ENCODE measurements at places on chromosomes 12 and 14.

- peaks cover 33% of the 10 kb centered on the region for H3K4me1 ChIP-seq
- peaks cover 13% of the 10 kb centered on the region for H3K36me3 ChIP-seq
- no peak for DNase-seq
- H3K27ac ChIP-seq = peak overlapping the region; percentile 73
Observed at GRCh38 chr14:64725879-64726584, 21.8 kb downstream of the PLEKHG3 start.

DNA sequence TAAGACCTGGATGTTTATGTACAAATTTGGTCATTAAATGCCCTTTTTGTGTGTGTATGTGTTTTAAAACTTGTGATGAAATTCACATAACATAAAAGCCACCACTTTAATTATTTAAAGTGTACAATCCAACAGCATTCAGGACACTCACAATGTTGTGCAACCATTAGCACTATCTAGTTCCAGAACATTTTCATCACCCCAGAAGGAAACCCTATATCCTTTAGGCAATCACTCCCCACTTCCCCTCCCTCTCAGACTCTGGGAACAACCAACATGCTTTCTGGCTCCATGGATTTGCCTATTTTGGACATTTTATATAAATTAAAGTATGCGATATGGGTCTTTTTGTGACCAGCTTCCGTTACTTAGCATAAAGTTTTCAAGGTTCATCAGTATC, 124.6 kb downstream of the TTC7B start:
- H3K27me3 ChIP-seq = no peaks in the 10 kb centered on the region
- no peak for DNase-seq
- no peak overlapping the region for H3K27ac ChIP-seq

GRCh38 chr12:11927286-11927935, 143.3 kb upstream of the BCL2L14 start:
- peaks cover 31% of the 10 kb centered on the region for H3K4me1 ChIP-seq
- peaks cover 2% of the 10 kb centered on the region for H3K36me3 ChIP-seq
- peaks cover 20% of the 10 kb centered on the region for H3K27me3 ChIP-seq

DNA sequence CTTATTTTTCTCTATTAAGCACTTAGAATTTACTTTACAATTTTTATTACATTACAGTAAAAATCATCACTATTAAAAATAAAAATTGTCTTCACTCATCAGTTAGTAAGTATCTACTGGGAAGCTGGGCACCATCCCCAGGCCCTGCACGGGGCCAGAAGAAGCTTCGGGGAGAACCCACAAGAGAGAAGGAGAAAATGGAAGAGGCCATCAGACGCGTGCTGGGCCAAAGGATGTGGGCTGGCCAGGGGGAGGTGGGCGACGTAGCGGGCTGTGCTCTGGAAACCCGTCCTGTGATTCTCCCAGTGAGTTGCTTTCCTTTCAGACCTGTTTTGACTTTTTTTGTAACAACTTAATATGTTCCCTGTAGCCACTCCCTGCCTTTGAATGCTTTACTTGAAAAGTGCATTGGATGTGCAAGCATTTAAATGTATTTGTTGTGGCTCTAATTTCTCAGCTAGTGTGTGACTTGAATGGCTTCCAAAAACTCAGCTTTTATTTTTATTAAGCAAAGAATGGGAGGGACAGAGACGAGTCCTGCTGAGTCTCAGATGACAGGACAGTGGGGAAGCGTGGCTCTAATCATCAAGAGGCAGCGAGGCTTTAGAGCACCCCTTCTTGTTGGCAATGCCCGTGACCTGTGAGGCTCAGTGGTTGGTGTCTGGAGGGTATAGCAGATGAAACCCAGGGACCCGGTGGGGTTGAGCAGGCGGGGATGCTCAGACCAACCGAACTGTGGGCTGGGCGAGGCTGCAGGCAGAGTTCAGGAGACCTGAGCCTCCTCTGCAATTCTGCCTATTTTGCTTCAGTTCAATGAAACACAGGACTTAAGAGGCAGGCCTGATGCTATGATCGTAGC, 38.8 kb downstream of the SYNE3 start:
- no peak overlapping the region for H3K27ac ChIP-seq
- peaks cover 9% of the 10 kb centered on the region for H3K27me3 ChIP-seq
- H3K36me3 ChIP-seq = no peaks in the 10 kb centered on the region

DNA sequence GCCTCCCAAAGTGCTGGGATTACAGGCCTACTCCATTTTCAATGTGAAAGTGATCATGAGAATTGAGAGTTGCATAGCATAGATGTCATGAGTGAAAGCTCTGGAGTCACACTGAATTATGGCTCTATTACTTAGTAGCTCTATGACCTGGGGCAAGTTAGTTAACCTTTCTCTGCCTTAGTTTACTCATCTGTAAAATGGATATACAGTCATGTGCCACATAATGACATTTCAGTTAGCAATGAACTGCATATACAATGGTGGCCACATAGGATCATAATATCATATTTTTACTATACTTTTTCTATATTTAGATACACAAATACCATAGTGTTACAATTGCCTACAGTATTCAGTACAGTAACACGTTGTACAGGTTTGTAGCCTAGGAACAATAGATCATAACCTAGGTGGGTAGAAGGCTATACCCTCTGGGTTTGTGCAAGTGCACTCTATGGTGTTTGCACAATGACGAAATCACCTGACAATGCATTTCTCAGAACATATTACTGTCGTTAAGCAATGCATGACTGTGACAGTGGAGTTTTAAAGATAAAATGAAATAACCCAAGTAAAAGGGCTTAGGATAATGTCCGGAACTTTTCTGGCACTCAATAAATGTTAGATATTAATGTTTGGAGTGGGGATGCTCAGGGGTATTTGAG, 53.1 kb downstream of the ZFYVE26 start:
- H3K27me3 ChIP-seq = no peaks in the 10 kb centered on the region
- H3K27ac ChIP-seq = no peak overlapping the region
- peaks cover 11% of the 10 kb centered on the region for H3K36me3 ChIP-seq

DNA sequence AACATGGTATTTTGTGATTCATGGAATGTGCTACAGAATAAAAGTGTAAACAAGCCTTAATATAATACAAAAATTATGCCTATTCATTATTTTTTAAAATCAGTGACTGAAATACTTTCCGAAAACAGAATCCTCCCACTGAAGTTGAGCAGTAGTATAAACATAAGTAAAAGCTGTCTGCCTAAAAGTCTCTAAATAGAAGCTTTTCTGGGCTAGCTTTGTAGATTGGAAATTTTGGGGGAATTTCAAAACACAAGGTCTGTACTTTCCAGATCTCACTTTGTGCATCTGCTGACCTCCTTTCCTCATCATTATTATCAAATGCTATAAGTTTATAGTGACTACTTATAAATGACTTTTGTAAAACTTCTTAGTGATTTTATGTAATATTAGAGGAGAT, 80.4 kb upstream of the TRHDE start:
- H3K4me1 ChIP-seq = no peaks in the 10 kb centered on the region
- no peak overlapping the region for H3K4me3 ChIP-seq
- H3K27ac ChIP-seq = no peak overlapping the region
- H3K36me3 ChIP-seq = no peaks in the 10 kb centered on the region

DNA sequence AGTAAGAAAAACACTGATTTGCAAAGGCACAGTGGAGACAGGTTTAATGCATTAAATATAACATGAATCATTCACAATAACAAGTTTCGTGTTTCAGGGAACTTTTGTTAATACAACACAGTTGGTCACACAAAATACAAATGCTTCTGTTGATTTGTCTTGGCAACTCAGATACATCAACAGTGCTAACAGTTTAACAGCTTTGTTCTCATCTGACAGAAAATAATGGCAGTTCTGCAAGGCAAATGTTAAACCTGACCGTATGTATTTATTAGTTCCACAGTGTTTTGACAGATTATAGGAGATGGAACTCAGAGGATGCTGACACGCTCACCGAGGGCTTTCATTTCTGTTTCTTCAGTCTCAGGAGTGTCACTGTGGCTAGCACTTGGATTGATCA, 350.7 kb downstream of the PRKD1 start:
- DNase-seq = no peak
- no peaks in the 10 kb centered on the region for H3K27me3 ChIP-seq
- H3K27ac ChIP-seq = no peak overlapping the region
- peaks cover 8% of the 10 kb centered on the region for H3K36me3 ChIP-seq

DNA sequence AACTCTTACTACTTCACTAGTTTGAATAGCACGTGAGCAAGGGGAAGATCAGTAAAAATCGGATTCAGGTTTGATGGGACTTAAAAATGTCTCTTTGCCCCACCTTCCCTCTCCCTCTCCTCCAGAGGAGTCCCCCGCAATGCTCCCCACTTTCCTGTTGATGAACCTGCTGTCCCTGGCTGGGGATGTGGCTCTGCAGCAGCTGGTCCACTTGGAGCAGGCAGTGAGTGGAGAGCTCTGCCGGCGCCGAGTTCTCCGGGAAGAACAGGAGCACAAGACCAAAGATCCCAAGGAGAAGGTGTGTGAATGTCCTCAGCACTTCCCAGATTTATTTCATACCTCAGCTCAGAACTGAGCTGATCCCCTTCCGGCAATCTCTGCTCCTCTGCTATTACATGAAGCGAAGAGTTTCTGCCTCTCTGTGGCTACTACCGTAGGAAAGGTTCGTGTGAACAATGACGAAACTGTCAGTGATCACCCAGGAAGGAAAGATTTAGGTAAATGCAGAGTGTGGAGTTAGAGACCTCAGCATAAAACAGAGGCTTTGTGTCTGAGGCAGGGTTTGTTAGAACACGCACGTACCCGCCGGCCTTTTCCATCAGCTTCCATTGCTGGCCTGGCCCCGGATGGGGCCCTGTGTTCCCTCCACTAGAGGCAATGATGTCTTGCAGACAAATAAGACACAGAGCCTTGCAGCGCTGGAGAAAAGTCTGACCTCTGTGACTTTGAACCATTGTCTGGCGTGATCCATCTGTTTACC, 7.4 kb upstream of the GAPDH start:
- peaks cover 56% of the 10 kb centered on the region for H3K36me3 ChIP-seq
- DNase-seq = no peak
- peaks cover 2% of the 10 kb centered on the region for H3K4me1 ChIP-seq
- no peaks in the 10 kb centered on the region for H3K27me3 ChIP-seq
- no peak overlapping the region for H3K4me3 ChIP-seq
- H3K27ac ChIP-seq = no peak overlapping the region

GRCh38 chr14:62308891-62309290, 546.7 kb downstream of the SNAPC1 start:
- DNase-seq = no peak
- H3K27ac ChIP-seq = peak overlapping the region; percentile 27
- peaks cover 38% of the 10 kb centered on the region for H3K4me1 ChIP-seq
- no peaks in the 10 kb centered on the region for H3K27me3 ChIP-seq

GRCh38 chr12:27732281-27732680, 21.6 kb downstream of the MRPS35 start:
- no peaks in the 10 kb centered on the region for H3K27me3 ChIP-seq
- peaks cover 3% of the 10 kb centered on the region for H3K4me1 ChIP-seq
- no peak overlapping the region for H3K4me3 ChIP-seq
- no peak for DNase-seq

- H3K36me3 ChIP-seq = no peaks in the 10 kb centered on the region
- DNase-seq = peak; percentile 98
- peak overlapping the region; percentile 90 for H3K27ac ChIP-seq
- peak overlapping the region; percentile 91 for H3K4me3 ChIP-seq
- peaks cover 29% of the 10 kb centered on the region for H3K27me3 ChIP-seq
- H3K4me1 ChIP-seq = peaks cover 13% of the 10 kb centered on the region
Observed at GRCh38 chr12:121839106-121839992, 19.3 kb downstream of the HPD start.

- DNase-seq = no peak
- H3K27me3 ChIP-seq = no peaks in the 10 kb centered on the region
- no peak overlapping the region for H3K27ac ChIP-seq
- no peaks in the 10 kb centered on the region for H3K36me3 ChIP-seq
- peaks cover 2% of the 10 kb centered on the region for H3K4me1 ChIP-seq
- H3K4me3 ChIP-seq = no peak overlapping the region
Observed at GRCh38 chr12:91704446-91704845, 441.2 kb downstream of the BTG1 start.

GRCh38 chr12:100187068-100187467, 13.5 kb upstream of the ACTR6 start:
- peaks cover 11% of the 10 kb centered on the region for H3K4me1 ChIP-seq
- DNase-seq = no peak
- no peaks in the 10 kb centered on the region for H3K27me3 ChIP-seq

DNA sequence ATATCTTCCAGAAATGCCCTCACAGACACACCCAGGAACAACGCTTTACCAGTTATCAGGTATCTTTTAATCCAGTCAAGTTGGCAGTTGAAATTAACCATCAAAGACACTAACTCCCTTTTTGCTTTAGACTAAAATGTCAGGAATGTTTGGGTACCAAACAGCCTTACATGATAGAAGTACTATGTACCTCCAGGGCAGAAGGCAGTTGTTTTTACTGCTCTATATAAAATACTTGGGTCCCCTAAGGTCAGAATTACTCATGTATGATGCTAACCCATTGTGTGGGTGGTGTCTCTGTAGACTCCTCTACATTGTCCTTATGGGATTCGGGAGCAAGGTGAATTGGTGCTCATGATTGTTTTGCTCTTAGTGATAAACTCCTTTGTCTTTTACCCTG, 492.5 kb upstream of the FLRT2 start:
- H3K27me3 ChIP-seq = no peaks in the 10 kb centered on the region
- no peak overlapping the region for H3K27ac ChIP-seq
- no peaks in the 10 kb centered on the region for H3K36me3 ChIP-seq
- no peak overlapping the region for H3K4me3 ChIP-seq
- peaks cover 28% of the 10 kb centered on the region for H3K4me1 ChIP-seq

GRCh38 chr12:67276421-67276820, 7.3 kb downstream of the CAND1 start:
- peaks cover 37% of the 10 kb centered on the region for H3K4me1 ChIP-seq
- H3K4me3 ChIP-seq = no peak overlapping the region
- peaks cover 1% of the 10 kb centered on the region for H3K36me3 ChIP-seq
- H3K27ac ChIP-seq = peak overlapping the region; percentile 11

- H3K27me3 ChIP-seq = peaks cover 25% of the 10 kb centered on the region
- DNase-seq = peak; percentile 30
- H3K4me1 ChIP-seq = peaks cover 7% of the 10 kb centered on the region
- H3K27ac ChIP-seq = peak overlapping the region; percentile 85
- H3K4me3 ChIP-seq = peak overlapping the region; percentile 71
Observed at GRCh38 chr12:5480218-5480937, 48.5 kb downstream of the NTF3 start.

- no peaks in the 10 kb centered on the region for H3K27me3 ChIP-seq
- peaks cover 3% of the 10 kb centered on the region for H3K36me3 ChIP-seq
- DNase-seq = no peak
- H3K4me3 ChIP-seq = no peak overlapping the region
- H3K27ac ChIP-seq = no peak overlapping the region
Observed at GRCh38 chr12:30692470-30692869, 3.2 kb downstream of the IPO8 start.

GRCh38 chr14:100440207-100440631, 117.1 kb downstream of the SLC25A47 start:
- H3K4me1 ChIP-seq = peaks cover 13% of the 10 kb centered on the region
- no peaks in the 10 kb centered on the region for H3K27me3 ChIP-seq
- no peaks in the 10 kb centered on the region for H3K36me3 ChIP-seq
- peak; percentile 30 for DNase-seq

- H3K36me3 ChIP-seq = peaks cover 5% of the 10 kb centered on the region
- peak overlapping the region; percentile 12 for H3K4me3 ChIP-seq
- H3K27me3 ChIP-seq = no peaks in the 10 kb centered on the region
- DNase-seq = no peak
- peaks cover 16% of the 10 kb centered on the region for H3K4me1 ChIP-seq
- H3K27ac ChIP-seq = peak overlapping the region; percentile 84
Observed at GRCh38 chr12:14284184-14284722, 81.2 kb upstream of the ATF7IP start.

- H3K27me3 ChIP-seq = peaks cover 31% of the 10 kb centered on the region
- H3K4me1 ChIP-seq = peaks cover 29% of the 10 kb centered on the region
- DNase-seq = no peak
- no peak overlapping the region for H3K4me3 ChIP-seq
- no peaks in the 10 kb centered on the region for H3K36me3 ChIP-seq
Observed at GRCh38 chr12:13368431-13368830, 171.9 kb downstream of the EMP1 start.
